ENCODE measurements at places on chromosomes 6 and 20.

- DNase-seq = no peak
Measured at GRCh38 chr6:163031931-163032330, 304.2 kb downstream of the PACRG start.

- no peak for DNase-seq
Measured at GRCh38 chr6:31057426-31058003, 47.2 kb downstream of the MUC22 start.

GRCh38 chr20:25278636-25279361, 30.9 kb downstream of the PYGB start:
- no peak for DNase-seq

- DNase-seq = no peak
Measured at GRCh38 chr20:57023997-57024396, 242.4 kb downstream of the BMP7 start.

DNA sequence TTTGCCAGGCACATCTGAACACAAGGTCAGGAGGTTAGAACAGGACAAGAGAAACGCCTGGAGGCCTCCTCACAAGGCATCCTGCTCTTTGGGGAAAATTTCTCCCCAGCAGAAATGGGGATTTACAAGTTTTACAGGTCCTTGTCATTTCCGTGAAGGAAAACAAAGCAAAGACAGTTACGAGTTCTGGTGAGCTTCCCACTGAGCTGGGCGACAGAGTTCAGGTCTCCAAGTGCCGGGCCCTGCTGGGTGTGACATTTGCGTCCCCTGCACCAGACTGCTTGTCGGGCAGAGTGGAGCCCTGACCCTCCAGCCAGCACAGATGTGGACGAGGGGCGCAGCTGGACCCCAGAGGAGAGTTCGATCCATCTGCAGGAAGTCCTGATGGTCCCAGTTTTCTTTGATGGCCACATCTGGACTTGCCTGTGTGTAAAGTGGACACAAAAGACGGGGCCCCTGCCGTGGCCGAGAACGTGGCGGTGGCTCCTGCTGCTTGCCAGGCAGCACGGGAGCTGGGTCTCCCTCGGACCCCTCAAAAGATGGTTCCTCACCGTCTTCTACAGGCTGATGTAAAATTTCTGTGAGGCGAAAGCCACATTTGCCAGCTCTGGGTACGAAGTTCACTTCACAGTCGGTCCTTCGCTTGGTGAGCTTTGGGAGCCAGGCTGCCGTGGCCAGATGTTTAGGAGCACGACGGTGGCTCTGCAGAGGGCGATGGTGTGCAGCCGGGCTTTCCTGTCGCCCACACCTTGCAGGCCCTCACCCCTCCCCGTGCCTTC, 5.2 kb upstream of the ADRM1 start:
- DNase-seq = no peak

DNA sequence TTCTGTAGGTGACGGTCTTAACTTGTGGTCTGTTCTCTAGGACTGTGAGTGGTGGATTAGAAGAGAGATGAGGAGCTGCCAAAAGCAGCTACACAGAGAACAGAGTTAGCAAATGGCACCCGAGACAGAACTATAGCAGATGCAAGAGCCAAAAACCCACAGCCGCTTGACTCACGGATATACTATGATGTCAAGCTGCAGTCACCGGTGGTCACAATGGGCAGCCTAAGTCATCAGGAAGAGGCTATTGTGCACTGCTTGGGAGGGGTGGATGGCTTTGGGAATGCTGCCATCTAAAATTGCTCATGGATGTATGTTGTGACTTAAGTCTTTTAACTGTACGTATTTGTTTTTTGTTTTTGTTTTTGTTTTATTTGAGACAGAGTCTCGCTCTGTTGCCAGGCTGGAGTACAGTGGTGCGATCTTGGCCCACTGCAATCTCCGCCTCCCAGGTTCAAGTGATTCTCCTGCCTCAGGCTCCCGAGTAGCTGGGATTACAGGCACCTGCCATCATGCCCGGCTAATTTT, at the start of gene GTSF1L:
GTSF1L (minus strand) TSS at position 192 of the 528 bp plus-strand sequence. CDS start 308 bp downstream, outside the sequence.
- DNase-seq = no peak

GRCh38 chr6:66051812-66052211, 344.8 kb upstream of the EYS start:
- DNase-seq = no peak

DNA sequence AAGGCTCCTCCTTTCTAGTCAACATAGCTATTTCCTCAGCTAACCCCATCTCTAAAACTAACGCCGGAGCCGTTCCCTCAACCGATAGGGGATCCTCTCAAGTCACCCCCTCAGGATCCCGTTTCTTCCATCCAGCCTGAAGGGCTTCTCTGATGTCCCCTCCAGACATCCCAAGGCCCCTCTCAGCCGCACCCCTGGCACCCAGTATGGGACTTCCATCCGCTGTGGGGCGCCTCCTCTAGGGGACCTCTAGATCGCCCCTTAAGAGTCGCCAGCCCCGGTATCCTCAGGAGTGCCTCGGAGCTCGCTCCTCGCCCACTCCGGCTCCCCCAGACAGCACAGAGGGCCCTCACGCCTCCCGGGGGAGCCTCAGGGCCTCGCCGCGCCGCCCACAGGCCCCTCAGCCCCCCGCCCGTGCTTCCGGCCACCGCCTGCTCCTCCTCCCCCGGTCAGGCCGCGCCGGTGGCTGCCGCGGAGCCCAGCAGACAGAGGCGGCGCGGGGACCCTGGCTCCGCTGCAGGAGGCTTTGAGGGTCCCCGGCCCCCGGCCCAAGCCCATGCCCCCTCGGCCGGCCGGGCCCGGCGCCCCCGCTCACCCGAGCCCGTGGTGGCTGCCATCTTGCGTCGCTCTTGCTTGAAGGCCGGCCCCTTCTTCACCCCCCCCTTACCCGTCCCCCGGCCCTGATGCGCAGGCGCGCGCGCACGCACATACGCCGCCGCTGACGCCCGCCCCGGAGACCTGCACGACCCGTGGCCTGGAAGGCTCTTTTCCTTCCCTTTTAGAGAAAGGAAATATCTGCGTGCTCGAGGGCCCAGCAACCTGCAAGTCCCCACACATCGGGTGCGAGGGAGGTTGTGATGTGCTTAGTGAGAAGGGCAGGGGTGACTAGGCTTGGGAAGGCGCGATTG, at the start of gene UBE2V1:
UBE2V1 (minus strand) TSS at position 639 of the 908 bp plus-strand sequence; CDS start at position 617, 22 bp downstream.
- peak; percentile 86 for DNase-seq

GRCh38 chr6:161080263-161080970, 88.8 kb downstream of the MAP3K4 start:
- DNase-seq = peak; percentile 24

DNA sequence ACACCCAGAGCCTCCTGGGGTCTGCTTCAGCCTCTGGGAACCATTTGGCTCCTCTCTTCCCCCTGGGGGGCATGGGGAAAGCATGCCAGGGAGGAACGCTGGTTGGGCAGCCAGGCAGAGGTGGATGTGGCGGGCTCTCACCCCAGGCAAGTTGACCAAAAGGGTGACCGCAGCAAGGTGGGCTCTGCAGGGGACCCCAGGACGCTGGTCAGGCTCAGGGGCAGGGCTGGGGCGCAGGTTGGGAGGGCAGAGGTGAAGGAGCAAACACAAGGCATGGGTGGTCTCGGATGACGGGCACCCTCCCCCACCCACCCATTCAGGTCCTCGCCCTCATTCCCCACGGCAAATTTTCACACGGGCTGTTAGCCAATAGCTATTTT, 30.2 kb upstream of the MRGBP start:
- no peak for DNase-seq

DNA sequence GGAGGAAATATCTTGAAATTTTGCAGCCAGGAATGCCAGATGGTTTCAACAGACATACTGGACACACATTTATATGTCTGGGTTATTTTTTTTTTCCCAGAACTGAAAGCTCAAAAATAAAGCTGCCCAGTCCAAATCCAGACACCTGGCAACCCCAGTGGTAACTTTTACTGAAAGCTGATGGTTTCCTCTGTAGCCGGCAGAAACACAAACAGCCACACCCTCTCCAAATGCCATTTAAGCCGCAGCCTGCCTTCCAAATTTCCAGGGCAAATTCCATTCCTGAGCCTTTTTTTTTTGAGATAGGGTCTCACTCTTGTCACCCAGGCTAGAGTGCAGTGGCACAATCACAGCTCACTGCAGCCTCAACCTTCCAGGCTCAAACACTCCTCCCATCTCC, 6.5 kb upstream of the PREX1 start:
- no peak for DNase-seq

GRCh38 chr20:63772781-63773518, 33.4 kb downstream of the SLC2A4RG start:
- DNase-seq = no peak

GRCh38 chr6:125970760-125971159, 14.2 kb downstream of the HINT3 start:
- DNase-seq = no peak

GRCh38 chr6:37893257-37893656, 73.7 kb downstream of the ZFAND3 start:
- no peak for DNase-seq

DNA sequence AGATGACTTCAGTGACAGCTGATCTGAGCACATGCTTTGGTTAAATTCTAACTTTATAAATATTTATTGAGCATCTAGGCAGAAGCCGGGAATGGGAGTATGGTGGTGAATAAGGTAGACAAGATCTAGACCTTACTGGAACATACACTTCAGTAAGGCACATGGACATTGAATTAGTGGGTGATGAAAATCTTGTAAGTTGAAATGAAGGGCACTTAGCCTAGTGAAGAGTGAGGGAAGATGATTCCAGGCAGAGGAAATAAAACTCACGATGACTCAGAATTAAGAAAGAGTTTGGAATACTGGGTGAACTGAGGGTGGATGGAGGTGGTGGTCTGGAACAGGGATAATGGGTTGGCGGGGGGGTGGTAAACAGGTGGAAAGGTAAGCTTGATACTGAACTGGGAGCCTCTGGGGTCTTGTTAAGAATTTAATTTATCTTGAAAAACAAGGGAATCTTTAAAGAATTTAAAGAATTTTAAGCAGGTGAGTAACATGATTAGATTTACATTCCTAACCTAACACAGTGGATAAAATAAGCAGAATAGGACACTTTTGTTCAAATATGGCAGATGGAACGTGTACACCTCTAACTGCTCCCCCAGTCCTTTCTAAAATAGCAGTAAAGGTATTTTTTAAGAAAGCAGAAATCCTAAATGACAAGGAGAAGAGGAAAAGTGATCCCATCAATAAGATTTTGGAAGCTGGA, 75.2 kb upstream of the ARHGAP18 start:
- DNase-seq = no peak

- no peak for DNase-seq
Measured at GRCh38 chr6:84361372-84362192, 134.1 kb upstream of the CEP162 start.

DNA sequence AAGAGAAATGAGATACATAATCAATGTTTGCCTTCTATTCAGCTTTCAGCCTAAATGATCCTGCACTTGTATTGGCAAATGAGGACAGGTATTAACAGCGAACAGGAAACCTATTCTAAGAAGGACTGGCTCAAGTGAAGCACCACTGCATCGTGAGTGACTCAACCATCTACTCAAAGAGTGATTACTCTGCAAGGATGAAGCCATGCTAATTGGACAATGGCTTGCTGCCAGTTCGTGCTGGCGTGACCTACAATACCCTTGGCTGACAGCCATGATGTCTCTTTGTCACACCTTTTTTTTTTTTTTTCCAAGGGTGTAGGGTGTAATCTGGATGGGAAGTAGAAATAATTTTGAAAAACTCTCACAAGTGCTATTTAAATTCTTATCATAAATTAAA, 104.9 kb downstream of the GJA10 start:
- DNase-seq = no peak

GRCh38 chr6:72856801-72857200, 234.9 kb downstream of the KCNQ5 start:
- DNase-seq = no peak

- DNase-seq = peak; percentile 43
Measured at GRCh38 chr6:16420715-16421461, 182.5 kb downstream of the GMPR start.

GRCh38 chr6:17878734-17879133, 108.7 kb downstream of the KIF13A start:
- DNase-seq = no peak

DNA sequence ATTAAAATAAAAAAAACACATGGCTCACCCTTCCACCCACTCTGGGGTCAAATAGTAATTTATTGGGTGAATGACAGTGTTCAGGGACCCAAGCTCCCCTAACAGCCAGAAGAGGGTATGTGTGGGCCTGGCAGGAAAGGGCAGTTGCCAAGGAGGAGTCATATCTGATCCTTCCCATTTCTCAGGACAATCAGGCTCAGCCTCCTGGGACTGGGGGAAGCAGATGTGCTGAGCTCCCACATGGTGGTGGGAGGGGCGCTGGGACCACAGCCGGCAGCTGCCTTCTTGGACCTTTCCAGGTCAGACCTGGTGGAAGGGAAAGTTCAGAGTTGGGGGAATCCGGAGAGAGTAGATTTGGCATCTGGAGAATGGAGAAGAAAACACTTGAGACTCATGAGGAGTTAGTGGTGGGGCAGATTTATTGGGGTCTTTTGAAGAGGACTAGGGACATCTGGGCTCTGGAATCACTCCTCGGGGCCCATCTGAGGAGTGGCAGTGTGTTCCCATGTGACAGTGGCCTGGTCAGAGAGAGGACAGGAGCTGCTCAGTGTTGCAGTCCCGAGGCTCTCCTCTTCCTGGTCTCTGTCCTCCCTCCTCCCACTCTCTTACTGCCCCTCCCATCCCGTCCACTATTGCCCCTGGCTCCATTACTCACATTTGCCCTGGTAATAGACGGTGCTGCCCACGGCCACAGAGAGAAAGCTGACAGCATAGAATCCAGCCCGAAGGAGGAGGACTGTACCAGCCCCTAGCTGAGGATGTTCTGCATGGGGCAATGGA, 3.0 kb downstream of the LST1 start:
- DNase-seq = no peak

DNA sequence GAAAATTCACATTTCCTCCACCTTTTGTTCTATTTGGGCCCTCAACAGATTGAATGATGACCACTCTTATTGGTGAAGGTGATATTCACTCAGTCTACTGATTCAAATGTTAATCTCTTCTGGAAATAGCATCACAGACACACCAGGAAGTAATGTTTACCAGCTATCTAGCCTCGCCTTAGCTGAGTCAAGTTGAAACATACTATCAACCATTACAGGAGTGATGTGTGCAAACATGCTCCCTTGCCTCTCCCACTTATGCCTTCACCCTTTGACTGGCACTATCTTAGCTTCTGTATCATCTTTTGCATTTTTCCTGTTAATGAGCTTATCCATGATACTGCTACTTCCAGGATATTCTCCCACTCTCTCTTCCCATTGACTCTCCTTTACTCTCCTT, 191.9 kb downstream of the CENPW start:
- no peak for DNase-seq

DNA sequence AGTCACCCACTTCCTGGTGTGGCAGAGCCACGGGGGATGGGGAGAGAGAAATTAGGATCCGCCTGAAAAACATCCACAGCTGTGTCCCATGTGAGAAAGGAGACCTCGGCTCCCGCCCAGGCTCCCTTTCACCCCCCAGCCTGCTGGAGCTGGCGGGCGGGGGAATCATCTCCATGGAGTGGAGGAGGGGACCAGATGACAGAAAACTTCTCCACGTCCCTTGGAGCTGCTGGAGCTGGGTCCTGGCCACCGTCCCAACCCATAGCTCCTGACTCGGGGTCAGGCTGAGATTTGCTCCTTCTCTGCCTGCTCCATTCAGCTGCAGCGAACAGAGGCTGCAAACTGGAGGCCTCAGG, 113.8 kb downstream of the CEBPB start:
- DNase-seq = no peak
